Fibroblast of upper back skin (primary cell): ENCODE measurements at places on chromosomes 3 and 15.

GRCh38 chr3:132593241-132593946 lies 3.7 kb upstream of the ACKR4 start:
- DNase-seq = peak; percentile 43

- no peak for DNase-seq
Observed at GRCh38 chr15:23686466-23687142, 501 bp downstream of the NDN start.

GRCh38 chr15:28957606-28958498 lies 72.1 kb downstream of the APBA2 start:
- no peak for DNase-seq

DNA sequence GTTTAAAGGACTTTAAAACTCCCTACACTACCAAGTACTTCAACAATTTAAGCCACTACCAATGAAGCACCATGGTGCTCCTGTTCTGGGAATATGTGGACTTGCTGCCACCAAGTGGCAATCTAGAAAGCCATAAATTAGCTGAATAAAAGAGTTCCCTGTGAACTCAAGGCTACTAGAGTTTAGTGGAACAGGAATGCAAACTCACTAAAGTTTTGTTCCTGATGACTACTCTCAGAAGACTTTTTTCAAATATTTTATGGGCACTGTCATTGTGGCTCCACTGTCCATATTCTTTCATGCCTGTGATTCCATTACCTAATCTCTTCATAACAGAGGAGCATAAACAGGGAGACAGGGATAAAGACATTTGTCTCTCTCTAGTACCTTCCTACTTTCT lies 63.9 kb downstream of the TMCC1 start:
- DNase-seq = peak; percentile 93

GRCh38 chr3:29430558-29430971 lies 149.7 kb downstream of the RBMS3 start:
- DNase-seq = peak; percentile 91

GRCh38 chr15:80854104-80854503 lies 74.9 kb downstream of the CEMIP start:
- DNase-seq = no peak

DNA sequence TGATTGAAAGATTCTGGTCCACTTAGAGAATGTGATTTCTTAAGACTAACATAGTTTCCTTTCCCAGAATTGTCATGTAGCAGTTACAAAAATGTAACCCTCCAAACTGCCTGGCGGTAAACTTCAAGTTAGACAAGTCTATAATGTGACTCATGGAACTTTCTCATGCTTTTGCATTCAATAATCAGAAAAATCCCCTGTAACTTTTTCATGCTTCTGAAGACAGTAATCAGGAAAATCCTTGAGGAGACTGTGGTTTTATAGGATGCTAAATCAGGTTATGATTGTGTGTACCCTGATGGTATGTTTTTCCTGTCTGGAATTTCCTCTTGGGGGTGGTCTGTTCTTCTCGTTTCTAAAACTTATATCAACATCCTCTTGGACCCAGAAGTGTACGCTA lies 74.0 kb upstream of the RARB start:
- DNase-seq = peak; percentile 90

GRCh38 chr15:84797801-84798200 lies 19.4 kb upstream of the ALPK3 start:
- DNase-seq = no peak

GRCh38 chr3:15107075-15107947 lies 8.4 kb upstream of the RBSN start:
- no peak for DNase-seq

DNA sequence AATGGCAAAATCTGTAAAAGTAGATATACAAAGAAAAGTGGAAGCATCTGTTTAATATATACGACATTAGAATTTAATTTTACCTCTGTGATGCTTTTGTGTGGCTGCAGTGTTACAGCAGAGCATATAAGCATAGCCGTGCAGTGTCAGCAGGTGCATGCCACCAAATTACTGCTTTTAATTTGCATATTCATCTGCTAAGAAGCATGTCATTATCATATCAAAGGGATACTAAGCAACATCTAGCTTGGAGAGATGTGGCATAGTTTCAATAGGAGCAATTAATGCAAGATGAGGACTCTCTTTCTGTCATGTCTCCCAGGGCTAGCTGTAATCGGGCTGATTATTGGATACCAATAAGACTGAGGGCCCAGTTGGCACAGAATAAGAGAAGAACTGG lies 214.4 kb upstream of the SOX2 start:
- DNase-seq = no peak

DNA sequence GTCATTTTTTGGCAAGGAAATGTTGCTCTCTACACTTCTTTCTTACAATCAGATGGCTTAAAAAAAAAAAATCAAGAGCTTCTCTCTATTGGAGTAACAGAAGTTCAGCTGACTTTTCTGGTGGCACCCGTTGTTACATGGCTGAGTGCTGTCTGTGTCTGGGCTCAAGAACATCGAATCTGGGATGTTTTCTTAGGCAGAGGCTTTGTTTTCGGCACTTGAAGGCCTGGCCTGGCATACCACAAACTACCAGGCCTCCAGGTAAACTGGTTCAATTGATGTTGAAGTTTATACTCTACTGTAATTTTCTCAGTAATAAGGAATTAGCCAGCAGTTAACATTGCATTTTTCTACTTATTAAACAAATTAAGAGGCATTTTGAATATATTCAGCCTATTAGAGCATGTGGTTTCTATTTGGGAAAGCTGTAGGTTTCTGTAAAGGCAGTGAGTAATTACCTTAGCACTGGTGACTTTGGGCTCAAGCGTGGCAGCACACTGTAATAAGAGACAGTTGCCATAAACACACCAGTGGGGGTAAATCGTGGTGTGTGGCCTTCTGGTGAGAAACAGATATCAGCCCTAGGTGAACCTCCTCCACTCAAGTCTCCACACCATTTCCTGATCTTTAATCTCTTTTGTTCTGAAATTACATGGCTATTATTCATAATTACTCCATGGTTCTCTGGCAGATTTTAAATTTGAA lies 544.7 kb downstream of the MECOM start:
- peak; percentile 76 for DNase-seq

GRCh38 chr3:133943031-133943535 lies 47.4 kb upstream of the RAB6B start:
- no peak for DNase-seq

GRCh38 chr3:58630076-58630709 lies 36.4 kb downstream of the FAM3D start:
- DNase-seq = peak; percentile 64

- no peak for DNase-seq
Observed at GRCh38 chr15:31130576-31131237, 29.2 kb upstream of the TRPM1 start.
